Posterior cingulate gyrus (tissue), 11 donors: ENCODE measurements at places on chromosomes 5 and 9.

DNA sequence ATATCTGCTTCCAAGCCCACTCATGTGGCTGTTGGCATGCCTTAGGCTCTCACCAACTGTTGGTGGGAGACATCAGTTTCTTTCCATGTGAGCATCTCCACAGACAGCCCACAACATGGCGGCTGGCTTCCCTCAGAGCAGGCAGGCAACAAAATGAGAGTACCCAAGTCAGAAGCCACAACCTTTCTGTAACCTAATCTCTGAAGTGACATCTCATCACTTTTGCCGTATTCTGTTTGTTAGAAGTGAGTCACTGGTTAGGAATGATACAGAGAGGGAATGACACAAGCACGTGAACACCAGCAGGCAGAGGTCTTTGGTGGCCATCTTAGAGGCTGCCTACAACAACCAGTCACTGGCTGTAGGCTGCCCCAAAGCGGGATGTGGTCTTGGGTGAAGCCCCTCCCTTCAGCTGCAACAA is 88.6 kb upstream of the RASGRF2 start:
- no peak for DNase-seq

DNA sequence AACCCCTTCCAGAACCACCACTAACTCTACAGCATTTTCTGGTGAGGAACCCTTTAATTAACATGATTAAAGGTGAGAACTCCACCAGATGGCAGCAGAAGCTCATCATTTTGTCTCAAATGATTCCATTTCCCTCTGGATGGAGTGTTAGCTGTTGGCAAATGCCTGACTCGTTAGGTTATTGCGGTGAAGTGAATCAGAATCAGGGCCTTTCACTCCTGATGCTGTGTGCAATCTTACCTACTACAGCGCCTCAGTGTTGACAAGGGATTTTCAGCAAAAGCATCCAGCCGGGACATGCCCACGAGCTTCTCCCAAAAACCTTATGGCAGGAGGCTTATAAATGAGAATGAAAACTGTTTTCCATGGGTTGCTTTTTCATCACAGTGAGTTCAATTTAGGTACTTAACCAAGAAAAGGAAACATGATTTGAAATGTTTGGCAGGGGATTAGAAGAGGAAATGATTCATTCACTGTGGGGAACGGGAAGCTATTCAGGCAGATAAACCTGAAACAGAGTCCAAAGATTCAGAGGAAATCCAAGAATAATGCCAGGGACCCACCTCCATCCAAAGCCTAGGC is 48.0 kb upstream of the CAST start:
- no peak for DNase-seq

DNA sequence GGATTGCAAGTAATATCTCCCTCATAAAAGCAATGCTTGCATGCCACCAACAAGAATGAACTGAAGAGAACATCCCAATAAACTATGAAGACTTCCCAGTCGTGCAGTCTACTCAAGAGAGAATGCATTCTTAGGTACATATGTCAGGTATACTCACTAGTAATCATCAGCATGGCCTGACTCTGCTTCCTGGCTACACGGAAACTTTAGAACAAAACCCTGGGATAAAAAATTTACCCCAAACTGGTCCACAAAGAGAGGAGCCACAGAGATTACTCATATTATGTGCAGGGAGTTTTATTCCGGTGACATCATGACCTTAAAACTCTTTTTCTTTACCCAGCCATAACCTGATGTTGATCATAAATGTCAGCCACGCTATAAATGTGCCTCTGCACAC is 57.5 kb upstream of the PAPPA start:
- no peak for DNase-seq

GRCh38 chr5:14487897-14488570 is 93.6 kb upstream of the OTULINL start:
- DNase-seq: no peak

- peak; percentile 88 for DNase-seq
Measured at GRCh38 chr9:40884072-40884901, 244.2 kb downstream of the FOXD4L6 start.

DNA sequence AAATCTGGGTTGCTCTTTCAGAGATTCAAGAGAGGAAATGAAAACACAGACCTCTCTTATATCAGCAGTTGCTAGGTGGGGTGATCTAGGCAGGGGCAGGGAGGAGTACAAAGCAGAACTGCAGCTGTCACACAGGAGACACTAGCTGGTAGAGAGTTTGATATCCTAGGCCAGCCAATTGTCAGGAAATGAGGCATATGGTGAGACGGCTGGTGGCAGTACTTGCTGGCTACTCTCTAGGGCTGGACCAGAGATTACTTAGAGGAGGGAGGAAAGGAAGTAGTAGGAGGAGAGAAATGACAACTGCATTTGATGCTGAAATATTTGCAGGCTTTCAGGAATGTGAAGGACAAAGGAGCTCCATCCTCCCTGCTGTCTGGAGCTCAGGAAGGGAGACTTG is 113.8 kb downstream of the TRIM32 start:
- no peak for DNase-seq

DNA sequence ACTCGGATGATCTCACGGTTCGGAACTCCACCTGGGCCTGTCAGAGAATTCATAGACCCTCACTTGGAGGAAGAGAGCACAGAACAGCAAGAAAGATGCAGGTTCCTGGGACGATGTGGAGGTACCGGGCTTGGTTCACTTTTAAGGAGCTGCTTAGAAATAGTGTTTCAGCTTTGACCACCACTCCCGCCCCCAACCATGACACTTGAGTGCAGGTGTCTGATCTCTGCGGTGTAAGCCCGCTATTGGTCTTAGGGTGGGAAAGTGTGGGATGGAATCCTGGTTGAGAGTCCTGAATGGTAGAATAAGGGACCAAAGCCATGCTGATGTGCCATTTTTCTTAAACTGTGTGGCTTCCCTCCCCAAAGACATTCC is 97.2 kb upstream of the LMX1B start:
- DNase-seq: no peak

- no peak for DNase-seq
Measured at GRCh38 chr9:74527718-74528117, 30.6 kb downstream of the RORB start.

DNA sequence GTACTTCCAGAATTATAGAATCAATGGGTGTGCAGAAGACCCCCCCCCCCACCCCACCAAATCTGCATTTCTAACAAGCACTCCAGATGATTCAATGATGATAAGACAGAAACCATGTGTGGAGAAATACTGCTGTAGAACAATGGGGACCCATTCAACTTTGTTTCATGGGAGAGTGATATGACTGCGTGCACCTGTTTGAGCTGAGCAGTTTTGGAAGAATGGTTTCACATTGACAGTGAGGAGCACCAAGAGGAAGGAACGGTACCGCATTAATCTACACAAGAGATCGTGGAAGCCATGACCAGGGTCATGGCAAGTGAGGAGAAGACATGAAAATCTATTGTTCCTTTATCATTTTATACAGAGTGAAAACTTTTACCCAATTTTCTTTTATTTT is 202.7 kb downstream of the CD180 start:
- DNase-seq: no peak

DNA sequence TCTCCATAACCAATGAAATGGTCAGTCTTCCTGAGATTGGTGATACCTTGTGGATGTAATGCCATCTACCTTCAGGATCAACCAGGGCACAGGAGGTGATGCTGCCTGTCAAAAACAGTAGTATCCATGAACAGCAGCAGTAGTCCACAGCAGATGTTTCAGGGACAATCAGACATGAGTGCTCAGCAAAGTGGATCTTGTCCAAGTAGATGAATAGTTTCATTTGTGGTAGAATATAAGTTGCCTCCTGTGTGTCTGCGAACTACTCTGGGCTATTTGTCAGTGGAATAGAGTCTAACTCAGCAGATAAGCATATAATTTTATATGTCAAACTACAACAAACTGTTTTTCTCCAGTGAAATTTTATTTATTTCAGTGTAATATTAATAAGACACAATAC is 1860.1 kb upstream of the ACO1 start:
- DNase-seq: no peak

- peak; percentile 65 for DNase-seq
Measured at GRCh38 chr5:68898951-68899471, 194.8 kb upstream of the SLC30A5 start.

GRCh38 chr9:134031783-134032182 is 6.5 kb downstream of the BRD3OS start:
- no peak for DNase-seq

DNA sequence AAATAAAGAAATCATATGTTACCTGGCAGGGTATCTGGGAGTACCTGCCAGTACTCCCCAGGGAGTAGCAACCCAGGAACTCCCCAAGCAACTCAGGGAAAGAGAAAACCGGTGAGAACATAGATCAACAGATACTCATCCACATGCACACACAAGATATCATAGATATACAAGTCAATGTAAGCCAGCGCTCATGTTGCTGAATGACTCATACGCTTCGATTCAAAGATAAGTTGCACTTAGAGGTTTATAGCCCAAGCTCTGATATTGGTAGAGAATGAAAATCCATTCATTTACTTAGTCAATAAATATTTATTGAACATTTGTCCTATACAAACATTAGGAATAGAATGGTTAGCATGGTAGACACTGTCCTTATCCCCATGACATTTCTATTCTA is 219.1 kb upstream of the TRPC7 start:
- no peak for DNase-seq

- no peak for DNase-seq
Measured at GRCh38 chr9:3873818-3874217, 348.0 kb upstream of the RFX3 start.

GRCh38 chr5:33997331-33997983 is 10.4 kb downstream of the AMACR start:
- DNase-seq: no peak

DNA sequence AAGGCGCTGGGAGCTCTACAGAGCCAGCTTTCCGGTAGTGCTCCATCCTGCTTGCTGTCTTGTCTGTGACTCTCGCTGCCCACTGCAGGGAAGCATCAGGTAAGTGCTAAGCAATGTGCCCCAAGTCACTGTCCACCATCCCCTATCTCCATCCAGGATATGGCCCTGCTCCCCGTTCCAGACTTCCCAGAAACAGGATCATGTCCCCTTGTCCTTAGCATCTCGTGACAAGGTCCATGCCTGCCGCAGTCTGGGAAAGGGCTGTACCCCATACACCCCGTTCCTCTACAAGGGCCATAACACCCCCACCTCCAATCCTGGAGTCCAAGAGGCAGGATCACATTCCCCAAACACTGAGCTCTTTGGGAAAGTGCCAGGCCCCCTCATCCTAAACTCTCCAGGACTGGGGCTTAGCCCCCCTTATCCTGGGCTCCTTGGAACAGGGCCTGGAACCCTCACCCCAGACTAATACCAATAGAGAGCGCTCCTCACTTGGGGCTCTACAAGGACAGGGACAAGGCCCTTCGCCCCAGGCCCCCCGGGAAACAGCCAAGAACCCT is 566 bp downstream of the RPP25L start:
- DNase-seq: no peak

- no peak for DNase-seq
Measured at GRCh38 chr5:131104169-131104808, 60.8 kb downstream of the HINT1 start.

GRCh38 chr9:81047280-81047679 is 642.1 kb downstream of the TLE1 start:
- no peak for DNase-seq

DNA sequence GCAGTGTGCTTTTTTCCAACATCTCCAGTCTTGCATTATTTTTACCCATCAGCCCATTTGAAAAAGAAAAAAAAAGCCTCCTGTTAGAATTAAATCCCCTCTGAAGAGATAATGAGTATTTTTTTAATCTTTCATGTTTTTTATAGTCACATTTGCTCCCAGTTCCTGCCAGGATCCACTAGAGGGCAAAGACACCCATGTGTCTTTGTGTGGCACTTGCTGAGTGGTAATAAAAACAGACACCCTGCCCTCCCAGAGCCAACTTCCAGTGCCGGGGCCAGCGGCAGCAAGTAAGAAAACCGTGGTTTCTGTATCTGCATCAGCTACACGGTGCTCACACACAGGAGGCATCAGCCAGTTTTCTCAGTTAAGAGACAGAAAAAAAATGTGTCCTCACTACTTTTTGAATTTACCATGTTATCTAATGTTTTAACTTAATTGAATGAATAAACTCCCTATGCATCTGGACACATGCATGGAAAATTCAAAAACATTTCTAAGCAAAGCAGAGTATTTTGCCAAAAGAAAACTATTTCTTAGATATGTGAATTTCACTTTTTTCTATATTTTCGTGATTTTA is 70.2 kb upstream of the PLEKHG4B start:
- no peak for DNase-seq

DNA sequence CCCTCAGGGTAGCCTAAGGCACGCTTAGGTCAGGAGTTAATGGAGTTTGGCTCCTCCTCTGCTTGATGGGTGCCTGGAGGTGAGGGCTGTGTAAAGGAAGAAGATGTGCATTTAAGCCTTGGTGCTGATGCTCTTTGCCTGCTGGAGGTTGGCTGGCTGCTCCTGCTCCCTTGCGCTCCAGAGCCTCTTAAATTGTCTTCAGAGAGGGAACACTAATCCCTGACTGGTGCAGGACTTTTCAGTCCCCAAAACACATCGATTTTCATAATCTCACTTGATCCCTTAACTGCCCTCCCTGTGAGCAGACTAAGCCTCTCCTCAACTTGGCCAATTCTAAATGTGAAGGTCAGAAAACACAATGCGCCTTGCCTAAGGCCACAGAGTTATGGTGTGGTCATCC is 16.2 kb upstream of the TCOF1 start:
- DNase-seq: no peak

- no peak for DNase-seq
Measured at GRCh38 chr5:50855001-50855400, 188.6 kb downstream of the PARP8 start.

GRCh38 chr5:56192246-56192645 is 40.9 kb downstream of the ANKRD55 start:
- no peak for DNase-seq

DNA sequence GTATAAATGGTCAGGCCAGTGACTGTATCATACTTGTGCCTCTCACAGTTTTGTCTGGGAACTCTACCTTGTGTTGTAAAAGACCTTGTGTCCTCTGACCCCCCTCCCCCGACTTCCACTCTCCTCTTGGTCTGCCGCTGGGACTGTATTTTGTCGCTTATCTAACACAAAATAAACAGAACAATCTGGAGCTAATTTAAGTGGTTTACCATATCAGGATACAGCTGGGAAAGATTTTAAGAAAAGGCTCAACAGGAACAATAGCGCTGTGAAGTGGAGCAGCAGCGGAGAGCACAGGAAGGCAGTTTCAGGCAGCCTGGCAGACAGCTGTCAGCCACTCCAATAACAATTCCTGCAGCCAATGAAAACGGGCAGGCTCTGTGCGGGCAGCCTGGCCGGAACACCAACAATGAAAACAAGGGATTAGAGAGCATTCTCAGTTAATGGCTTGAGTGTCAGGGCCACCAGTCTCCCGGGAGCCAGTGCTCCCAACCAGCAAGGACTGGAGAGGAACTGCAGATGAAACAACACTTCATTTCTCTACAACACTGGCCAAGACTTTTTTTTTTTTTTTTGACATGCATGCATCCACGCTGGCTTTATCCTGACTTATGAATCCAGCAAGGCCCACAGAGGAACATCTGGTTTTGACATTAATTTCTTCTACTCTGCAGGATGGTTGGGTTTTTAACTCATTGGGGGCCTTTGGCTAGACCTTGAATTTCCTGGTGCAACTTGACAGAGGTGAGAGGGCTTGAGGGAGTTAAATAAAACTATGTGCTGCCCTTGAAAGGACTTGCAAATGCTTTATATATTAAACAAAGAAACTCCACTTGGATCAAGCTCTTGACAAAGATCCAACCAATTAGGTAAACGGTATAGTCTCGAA is 76.7 kb downstream of the ARSB start:
- peak; percentile 24 for DNase-seq
